ENCODE measurements at places on chromosomes 11 and 22.

- no peak for DNase-seq
Measured at GRCh38 chr11:79333355-79333754, 107.5 kb downstream of the TENM4 start.

DNA sequence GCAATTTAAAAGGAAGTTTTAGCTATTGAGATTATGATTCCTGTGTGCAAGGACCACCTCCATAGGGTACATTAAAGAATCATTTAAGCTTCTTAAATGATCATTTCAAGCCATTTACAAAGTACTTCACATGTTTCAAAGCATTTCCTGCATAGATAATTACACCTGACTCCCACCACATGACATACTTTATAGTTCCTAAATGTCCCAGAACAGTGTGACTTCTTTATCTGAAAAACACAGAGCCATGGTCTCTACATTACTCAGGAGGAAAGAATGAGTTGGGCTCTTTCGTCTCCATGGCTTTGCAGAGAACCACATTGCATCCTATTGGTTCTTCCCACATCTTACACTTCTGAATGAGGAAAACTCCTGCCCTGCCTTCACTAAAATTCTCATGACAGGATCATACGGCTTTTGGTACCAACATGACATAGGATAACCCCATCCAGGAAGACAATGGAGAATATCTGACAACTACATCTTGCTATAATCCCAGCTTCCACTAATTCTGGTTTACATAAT is 88.6 kb downstream of the ETS1 start:
- no peak for DNase-seq

- DNase-seq: no peak
Measured at GRCh38 chr11:76601724-76602123, 68.8 kb downstream of the LRRC32 start.

DNA sequence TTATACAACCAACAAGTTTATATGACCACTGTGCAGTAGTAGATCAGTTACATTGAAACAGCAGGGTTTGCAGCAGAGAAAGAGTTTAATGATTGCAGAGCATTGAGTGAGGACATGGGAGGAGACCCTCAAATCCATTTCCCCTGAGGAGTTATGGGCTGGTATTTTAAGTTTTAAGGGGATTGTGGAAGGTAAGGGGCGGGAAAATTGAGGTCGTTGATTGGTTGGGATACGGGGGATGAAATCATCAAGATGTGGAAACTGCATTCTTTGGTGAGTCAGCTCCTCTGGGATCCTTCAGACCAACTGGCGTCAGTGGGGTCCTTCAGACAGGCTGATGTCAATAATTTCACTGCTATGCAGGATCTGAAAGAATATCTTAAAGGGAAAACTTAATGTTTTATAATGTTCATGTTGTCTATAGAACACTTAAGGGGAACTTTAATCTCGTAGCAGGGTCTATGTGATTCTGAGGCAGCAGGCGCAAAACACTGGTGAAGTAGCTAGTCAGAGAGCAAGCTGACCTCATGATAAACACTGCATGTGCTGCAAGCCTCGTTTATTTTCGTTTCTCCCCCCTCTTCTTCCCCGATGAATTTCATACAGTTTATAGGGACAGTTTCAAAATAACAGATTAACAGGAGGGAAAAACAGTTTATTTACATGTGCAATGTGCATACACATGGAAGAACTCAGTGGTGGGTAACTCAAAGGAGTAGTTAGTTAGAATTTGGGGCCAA is 17.4 kb upstream of the BACE1-AS start:
- no peak for DNase-seq

DNA sequence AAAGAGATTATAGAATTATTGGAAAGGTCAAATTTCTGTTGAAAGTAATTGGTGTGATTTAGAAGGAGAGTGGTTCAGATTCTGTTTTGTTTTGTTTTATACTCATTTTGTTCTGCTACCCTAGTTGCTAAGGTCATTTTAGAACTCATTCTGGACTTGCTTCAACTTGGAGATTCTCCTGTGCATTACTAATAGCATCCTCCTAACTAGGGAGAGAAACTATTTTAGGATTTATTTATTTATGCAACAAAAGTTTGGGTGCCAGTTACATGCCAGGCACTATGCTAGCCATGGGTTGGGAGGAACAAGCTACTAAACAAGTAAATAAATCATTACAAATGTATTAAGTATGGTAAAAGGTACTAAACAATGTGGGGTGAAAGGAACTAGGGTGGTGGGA is 84.0 kb downstream of the YAP1 start:
- no peak for DNase-seq

DNA sequence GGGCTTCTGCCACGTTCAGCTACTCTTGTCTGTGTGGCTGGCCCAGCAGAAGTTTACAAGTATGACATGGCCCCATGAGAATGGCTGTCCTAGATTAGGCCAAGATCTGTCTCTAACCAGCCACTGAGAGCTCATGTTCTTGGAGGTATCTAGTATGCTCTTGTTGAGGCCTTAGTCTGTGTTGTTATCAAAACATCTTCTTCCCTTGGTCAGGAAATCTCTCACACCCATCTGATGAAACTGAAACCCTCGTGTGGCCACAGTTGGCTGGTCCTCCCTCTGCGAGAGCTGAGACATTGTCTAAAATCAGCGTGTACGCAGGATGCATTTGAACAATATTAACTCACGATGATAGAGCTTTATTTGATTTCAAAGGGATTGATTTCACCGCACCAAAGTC is 109.0 kb upstream of the NNMT start:
- DNase-seq: no peak

- DNase-seq: no peak
Measured at GRCh38 chr11:15795378-15795777, 561.0 kb downstream of the SOX6 start.

DNA sequence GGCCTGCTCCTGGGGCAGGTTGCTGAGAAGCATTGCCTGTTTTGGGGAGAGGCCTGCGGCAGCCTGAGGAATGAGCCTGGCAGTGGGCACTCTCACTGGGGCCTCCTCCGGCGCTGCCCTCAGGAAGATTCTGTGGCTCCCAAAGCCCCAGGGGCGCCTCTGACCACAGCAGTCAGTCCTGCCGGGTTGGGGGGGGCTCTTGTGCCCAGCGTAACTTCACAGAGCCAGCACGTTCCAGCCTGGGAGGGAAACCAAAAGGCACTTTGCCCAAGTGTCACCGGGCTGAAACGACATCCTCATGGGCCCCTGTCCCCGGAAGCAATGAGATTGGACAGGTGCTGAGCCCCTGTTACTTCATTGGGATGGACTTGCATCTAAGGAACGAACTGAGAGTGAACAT is 4.3 kb upstream of the LRP5 start:
- no peak for DNase-seq

- no peak for DNase-seq
Measured at GRCh38 chr11:28674433-28675103, 566.4 kb downstream of the METTL15 start.

GRCh38 chr11:6022956-6023355 is 7.6 kb downstream of the OR56A1 start:
- DNase-seq: peak; percentile 23

GRCh38 chr22:38843201-38843656 is 599 bp downstream of the NPTXR start:
- no peak for DNase-seq

- no peak for DNase-seq
Measured at GRCh38 chr11:76397383-76397782, 16.3 kb downstream of the GVQW3 start.

GRCh38 chr11:40241524-40242051 is 1217.9 kb downstream of the LRRC4C start:
- DNase-seq: no peak

DNA sequence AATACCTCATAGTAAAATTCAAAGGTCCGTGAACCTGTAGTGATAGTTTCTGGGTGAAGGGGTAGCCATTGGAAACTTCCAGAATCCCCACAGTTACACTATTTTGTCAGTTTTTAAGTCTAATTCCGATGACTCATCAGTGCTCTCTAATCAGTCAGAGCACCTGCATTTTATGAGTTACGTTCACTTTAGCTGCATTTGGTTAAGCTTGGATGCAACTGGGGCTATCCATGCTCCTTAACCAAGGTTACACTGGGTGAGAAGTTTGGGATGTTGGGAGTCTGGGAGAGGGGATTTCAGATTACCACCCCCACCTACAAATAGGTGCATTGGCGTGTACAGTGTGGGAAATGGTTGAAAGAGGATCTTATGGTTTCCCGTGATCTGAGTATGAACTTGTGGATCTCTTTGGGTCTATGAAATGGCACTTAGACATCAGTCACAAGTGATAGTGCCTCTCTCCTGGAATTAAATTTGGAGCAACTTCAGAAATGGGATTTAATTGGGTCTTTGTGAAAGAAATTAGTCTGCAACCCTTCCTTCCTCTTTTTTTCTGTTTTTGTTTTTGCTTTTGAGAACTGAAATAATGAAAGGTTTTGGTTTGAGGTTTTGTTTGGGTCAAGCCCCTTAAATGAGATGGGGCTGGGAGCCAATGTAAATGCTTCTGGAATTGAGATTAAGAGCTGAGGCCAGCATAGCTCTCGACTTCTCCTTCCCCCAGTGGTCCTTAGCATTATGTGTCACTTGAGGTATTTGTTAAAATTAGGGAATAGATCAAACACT is 31.5 kb downstream of the EHF start:
- DNase-seq: no peak

GRCh38 chr11:11407763-11408084 is 54.7 kb upstream of the CSNK2A3 start:
- DNase-seq: no peak

DNA sequence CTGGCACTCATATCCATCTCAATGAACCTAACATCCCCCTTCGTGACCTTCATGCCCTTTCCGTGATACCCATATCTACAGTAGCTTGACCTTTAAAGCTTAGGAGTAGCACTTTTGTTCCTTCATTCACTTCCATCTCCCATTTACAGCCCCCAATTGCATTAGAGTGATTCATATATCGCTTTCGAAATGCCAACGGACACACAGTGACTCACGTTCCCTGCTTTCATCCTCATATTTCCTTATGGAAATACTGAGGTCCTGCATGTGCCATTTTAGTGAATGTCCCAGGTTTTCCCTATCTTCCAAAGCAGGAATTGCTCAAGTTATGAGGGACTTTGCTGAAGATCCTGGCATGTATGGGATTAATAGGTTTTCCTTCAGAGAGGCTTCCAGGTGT is 44.3 kb upstream of the CEP126 start:
- no peak for DNase-seq

DNA sequence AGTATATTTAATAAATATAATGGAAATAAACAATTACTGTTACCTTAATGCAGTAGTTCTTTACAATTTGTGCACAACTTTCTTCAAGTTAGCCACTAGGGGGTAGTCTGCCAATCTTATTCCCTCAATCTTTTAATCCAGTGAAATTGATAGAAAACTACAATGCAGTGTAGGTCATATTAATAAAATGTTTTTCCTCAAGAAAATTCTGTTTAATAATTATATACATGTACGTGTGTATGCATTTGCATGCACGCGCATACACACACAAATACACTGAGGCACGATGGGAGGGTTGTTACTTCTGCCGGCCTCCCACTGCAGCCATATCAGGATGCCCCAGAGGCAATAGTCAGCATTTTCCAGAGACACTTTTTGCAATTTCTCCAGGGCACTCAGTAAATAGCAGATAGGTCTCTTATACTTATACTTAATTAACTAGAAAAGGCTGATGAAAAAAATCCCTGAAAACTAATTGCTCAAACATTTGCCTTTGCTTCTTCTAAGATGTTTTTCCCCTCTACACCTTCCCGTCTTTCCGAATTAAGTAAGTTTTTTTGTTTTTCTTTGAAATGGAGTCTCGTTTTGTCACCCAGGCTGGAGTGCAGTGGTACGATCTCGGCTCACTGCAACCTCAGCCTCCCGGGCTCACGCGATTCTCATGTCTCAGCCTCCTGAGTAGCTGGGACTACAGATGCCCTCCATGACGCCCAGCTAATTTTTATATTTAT is 3.1 kb downstream of the GAB2 start:
- peak; percentile 12 for DNase-seq

DNA sequence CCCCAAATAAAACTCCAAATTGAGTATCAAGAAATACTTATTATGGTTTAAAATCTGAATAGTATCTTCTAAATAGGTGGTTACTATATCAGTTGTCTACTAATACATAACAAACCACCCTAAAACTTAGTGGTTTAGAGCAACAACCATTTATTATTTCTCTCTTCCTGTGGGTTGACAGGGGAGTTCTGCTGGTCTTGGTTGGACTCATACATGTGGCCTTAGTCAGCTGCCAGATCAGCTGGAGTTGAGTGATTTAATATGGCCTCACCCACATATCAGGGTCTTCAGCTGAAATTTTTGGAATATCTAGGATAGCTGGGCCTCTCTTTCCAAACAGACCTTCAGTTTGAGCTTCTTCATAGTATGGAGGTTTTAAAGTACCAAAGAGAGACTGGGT is 34.5 kb downstream of the C11orf65 start:
- DNase-seq: no peak

- no peak for DNase-seq
Measured at GRCh38 chr22:44411226-44412135, 86.6 kb downstream of the RTL6 start.

GRCh38 chr11:8030526-8031247 is 43.5 kb downstream of the EIF3F start:
- DNase-seq: no peak

GRCh38 chr11:13188179-13188578 is 89.4 kb upstream of the BMAL1 start:
- DNase-seq: no peak

GRCh38 chr11:41431784-41432183 is 27.7 kb downstream of the LRRC4C start:
- no peak for DNase-seq

- DNase-seq: no peak
Measured at GRCh38 chr11:313787-314553, at the start of gene IFITM1. Gene IFITM1 (plus strand): TSS chr11:314040. CDS start chr11:314171, 131 bp downstream.

GRCh38 chr11:108616549-108616948 is 23.0 kb upstream of the EXPH5 start:
- no peak for DNase-seq

GRCh38 chr22:37848587-37849088 is 581 bp upstream of the EIF3L start:
- peak; percentile 30 for DNase-seq

GRCh38 chr11:97751405-97751804 is 1269.3 kb upstream of the CNTN5 start:
- no peak for DNase-seq

GRCh38 chr11:94747601-94748041 is 20.5 kb upstream of the AMOTL1 start:
- no peak for DNase-seq

- DNase-seq: no peak
Measured at GRCh38 chr22:31604746-31605705, 57.0 kb downstream of the PISD start.

DNA sequence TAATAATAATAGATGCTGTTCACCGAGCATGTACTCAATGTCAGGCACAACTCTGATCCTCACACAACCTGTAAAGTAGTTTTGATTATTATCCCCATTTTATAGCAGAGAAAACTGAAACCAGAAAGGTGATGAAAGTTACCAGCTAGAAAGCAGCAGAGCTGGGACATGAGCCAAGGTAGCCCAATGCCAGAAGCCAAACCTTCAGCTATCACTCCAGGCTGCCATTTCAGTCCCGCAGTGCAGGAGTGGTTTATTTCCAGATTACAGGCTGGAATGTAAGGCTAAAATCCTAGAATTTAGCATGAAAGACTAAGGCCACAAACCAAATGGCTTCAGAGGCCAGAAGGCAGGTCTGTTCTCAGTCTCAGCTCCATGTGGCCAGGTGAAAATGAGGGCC is 108.8 kb downstream of the TENM4 start:
- no peak for DNase-seq
